ENCODE measurements at places on chromosomes 3 and 15.

GRCh38 chr15:38658431-38658830, 93.8 kb upstream of the RASGRP1 start:
- no peak for DNase-seq

DNA sequence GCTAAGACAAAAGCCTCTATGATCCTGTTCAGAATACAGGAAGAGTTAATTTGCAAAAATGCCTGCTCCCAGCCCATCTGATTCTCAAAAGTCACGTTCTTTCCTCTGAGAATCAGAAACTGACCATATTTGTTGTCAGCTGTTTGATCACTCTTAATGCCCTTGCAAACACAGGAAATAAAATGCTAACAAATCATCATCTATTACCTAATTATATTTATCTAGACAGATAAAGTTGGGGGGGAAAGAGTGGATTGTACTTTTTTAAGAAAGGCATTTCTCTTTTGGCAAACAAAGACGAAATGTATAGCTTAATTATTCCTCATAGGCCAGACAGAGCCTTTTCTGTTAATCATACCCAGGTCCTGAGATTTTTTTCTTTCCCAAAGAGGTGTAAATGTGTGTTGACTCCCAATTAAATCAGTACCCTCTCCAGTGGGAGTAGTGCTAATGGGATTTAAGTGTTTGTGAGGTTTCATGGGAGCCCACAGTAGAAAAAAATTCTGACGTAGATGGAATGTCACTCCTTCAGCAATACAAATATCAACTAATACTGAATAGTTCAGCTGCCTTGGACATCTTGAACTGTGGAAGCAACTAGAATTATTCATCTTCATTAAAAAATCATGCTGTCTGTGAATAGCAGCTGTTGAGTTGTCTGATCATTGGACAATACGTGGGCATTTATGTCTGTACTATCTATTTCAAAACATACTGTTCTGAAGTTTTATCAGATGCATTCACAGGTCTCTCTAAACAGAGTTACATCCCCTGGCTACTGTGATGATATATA, 22.5 kb upstream of the BNIP2 start:
- DNase-seq, result no peak

GRCh38 chr3:177673112-177673914, 476.0 kb upstream of the TBL1XR1 start:
- no peak for DNase-seq

DNA sequence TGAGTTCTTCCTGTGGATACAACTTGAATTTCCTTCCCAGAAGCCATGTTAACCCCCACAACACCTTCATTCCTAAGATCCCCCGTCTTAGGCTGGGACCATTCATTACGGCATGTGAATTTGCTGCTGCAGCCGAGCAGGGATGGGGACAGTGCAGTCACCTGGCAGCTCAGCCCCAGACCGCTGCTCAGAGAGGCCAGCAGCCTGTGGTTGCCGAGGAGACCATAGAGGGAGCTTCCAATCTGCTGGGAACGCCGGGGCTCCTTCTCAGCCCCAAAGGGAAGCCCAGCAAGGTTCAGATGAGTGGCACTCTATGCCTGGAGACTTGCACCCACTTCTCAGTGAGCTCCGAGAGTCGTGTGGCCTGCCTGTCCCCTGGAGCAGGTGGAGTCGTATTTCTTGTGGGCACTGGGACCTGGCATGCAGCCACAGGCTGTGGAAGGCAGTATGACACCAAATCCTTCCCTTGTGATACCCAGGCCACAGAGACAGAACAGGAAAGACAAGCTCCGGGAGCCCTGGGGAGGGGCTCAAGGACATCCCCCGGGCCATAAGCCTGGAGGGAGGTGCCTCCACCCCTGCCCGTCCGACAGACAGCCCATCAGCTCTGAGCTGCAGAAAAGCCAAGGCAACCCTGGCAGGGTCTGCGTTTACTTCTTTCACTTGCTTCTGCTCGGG, 167.3 kb downstream of the FAM43A start:
- no peak for DNase-seq

- no peak for DNase-seq
Measured at GRCh38 chr3:160665784-160666526, 11.0 kb upstream of the ARL14 start.

- DNase-seq, result no peak
Measured at GRCh38 chr15:43168192-43169107, 16.8 kb upstream of the CCNDBP1 start.

DNA sequence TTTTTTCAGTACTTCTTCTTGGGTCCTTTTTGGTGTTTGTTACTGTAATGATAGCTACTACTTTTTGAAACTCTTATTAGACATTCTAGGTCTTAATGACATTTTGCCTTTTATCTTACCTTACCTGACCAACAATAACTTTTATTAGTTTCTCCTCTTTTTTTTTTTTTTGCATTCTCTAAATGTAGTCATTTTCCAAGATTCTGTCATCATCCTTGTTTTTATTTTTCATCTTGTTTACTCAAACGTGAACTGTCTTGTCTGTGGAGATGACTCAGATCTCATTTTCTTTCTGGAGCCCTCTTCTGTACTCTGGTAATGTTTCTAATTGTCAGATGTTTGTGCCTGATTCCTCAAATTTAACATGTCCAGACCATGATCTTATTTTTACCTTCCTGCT, 2.9 kb downstream of the ABHD5 start:
- no peak for DNase-seq

DNA sequence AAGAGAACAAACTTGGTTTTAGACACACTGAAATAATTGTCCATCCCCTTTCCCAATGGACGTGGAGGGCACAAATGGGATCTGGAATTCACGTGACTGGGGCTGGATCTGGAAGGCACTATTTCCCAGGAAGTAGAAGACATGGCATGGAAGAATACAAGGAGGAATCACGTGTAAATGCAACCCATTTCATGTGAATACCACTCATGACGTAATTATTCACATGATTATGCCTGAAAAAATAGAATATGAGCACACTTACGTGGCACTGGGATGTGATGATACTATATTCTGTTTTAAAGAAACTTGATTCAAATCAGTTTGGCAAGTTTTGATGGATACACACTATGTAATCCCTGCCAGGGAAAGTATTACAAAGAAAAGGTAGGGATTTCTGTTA, 477.3 kb downstream of the GABRG3 start:
- no peak for DNase-seq

- no peak for DNase-seq
Measured at GRCh38 chr3:30952786-30953185, 58.3 kb upstream of the GADL1 start.

GRCh38 chr3:56408761-56409196, 59.5 kb downstream of the ERC2 start:
- no peak for DNase-seq

DNA sequence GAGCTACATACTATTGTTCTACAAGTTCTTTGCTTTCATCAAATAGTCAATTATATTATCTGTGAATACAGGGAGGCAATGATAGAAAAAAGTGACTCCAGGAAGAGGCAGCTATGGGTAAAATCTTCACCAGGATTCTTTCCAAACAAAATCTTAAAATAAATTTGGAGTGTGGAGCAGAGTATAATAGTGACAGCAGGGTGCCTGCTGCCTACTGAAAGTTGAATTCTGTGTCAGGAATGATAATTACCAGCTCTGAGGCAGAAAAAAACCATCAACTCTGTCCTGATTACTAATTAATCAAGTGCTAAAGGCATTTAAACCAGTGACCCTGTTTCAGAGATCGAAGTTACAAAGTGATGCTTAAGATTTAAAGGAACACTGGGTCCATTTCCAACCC, 148.0 kb downstream of the DIPK2A start:
- DNase-seq, result no peak

GRCh38 chr15:49848282-49848724, 227.5 kb downstream of the DTWD1 start:
- no peak for DNase-seq

DNA sequence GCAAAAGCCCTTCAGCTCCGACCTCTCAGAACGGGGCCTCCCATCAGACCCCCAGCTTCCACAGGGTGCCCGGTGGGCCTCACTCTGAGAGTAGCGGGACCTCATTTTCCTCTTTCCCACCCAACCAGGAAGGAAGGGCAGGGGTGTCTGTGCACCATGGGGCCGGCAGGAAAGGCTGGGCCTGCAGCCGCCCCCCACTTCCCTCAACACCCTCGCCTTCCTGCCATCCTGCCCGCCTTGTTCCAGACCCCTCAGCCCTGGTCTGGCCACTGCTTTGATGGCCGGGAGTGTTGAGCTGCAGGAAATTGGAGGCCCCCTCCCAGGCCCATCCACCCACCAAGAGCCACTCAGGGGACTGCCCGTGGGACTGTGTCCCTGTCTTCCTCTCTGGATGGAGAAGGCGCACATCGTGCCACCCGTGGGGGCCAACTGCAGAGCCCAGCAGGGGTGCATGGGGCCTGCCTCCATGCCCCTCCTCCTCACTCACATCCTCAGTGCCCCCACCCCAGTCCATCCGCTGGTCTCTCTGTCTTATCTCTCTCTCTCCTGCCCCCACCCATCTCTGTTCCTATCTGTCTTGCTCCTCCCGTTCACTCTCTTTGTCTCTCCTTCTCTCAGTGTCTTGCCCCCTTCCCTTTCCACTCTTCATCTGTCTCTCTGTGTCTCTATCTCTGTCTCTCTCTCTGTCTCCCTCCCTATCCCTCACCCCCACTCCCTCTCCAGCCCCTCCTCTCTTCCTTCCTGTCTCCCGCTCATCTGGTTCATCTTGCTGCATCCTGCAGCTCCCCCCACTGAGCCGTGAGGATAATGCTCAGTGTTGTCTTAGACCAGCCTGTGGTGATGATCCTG, 1.8 kb upstream of the PLXND1 start:
- DNase-seq, result peak; percentile 95

- DNase-seq, result no peak
Measured at GRCh38 chr3:109325109-109325508, 8.8 kb upstream of the DPPA2 start.

GRCh38 chr3:3201611-3202010, 22.1 kb upstream of the CRBN start:
- DNase-seq, result no peak

- DNase-seq, result no peak
Measured at GRCh38 chr15:67048281-67049279, 16.8 kb upstream of the SMAD3 start.

DNA sequence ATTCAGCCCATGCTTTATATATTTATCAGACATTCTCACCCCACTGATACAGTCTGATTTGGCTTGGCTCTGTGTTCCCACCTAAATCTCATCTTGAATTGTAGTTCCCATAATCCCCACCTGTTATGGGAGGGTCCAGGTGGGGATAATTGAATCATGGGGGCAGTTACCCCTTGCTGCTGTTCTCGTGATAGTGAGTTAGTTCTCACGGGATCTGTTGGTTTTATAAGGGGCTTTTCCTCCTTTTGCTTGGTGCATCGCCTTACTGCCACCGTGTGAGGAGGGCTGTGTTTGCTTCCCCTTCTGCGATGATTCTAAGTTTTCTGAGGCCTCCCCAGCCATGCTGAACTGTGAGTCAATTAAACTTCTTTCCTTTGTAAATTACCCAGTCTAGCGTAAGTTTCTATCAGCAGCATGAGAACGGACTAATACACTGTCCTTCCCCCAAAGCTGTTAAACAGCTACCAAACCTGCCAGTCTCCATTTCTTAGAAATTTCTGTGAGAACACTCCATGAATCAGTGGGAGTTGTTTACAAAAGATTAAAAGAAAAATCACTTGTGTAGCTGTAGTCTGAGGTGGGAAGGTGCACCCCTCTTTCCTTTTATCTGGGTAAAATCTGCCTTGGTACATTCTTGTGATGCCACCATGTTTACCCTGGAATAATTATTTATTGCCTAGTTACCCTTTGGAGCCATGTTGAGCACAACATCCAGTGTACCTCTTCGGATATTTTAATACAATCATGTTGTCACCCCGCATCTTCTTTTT, 160.5 kb downstream of the THSD4 start:
- no peak for DNase-seq

DNA sequence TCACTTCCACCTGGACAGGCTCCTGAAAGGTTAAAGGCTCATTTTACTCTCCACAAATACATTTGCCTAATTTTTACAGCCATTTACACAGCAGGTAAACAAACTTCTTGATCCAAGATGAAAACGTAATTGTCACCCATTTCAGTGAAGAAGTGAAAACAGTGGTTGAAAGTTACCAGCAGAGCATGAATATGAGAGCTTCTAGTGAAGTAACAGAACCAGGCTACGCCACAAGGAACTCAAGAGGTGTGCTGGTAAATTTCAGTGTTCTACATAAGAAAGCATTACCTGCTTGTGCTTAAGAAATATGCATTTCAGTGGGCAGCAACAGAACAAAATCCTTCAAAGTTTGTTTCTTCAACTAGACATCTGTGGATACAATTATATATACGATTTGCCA, 113.2 kb downstream of the MECOM start:
- no peak for DNase-seq

DNA sequence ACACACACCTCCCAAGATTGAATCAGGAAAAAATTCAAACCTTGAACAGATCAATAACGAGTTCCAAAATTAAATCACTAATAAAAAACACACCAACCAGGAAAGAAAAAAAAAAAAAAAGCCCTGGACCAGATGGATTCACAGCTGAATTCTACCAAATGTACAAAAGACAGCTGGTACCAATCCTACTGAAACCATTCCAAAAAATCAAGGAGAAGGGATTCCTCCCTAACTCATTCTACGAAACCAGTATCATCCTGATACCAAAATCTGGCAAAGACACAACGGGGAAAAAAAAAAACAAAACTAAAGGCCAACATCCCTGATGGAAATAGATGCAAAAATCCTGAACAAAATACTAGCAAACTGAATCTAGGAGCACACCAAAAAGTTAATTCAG, 54.4 kb upstream of the SLC12A8 start:
- DNase-seq, result no peak

- no peak for DNase-seq
Measured at GRCh38 chr3:55376753-55377347, 110.3 kb downstream of the WNT5A start.
